ENCODE measurements at places on chromosomes 5 and 9. TPM values are rescaled to one million over a fixed set of nuclear protein-coding genes. Genes with fewer than 3 reads are reported as not detected.
A peak's percentile ranks its signal among the peaks of the same experiment; 100 is the strongest.

DNA sequence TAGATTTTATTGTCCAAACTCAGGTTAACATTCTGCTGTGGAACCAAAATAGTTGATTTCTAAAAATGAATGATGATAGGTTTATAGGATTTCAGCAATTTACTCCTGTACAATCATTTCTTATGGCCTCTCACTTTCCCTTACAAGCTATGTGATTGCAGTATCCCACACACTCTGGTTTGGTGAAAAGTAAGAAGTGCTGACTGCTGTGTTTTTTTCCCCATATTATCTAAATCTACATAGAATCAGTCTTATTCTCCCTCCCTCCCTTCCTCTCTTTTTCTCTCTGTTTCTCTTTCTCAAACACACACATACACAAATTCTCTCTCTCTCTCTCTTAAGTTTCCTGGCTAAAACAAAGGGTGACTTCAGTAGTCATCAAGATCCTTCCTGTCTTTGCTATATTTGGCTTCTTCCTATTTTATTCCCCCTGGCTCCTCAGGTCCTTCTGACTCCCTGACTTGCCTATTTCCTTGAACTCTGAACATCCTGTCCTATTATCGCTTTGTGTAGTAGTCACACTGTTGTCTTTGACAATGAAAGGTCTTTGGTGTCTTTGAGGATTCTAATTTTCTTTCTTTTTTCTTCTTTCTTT, 55.9 kb upstream of the HAPLN1 start:
- no peak for DNase-seq
- no peaks in the 10 kb centered on the region for H3K4me1 ChIP-seq
- no peak overlapping the region for H3K4me3 ChIP-seq
- H3K36me3 ChIP-seq, result no peaks in the 10 kb centered on the region
- H3K27me3 ChIP-seq, result no peaks in the 10 kb centered on the region

- no peak for DNase-seq
- H3K27ac ChIP-seq, result no peak overlapping the region
- no peaks in the 10 kb centered on the region for H3K27me3 ChIP-seq
- no peaks in the 10 kb centered on the region for H3K36me3 ChIP-seq
Observed at GRCh38 chr9:3138231-3139229, 294.6 kb upstream of the PUM3 start.

GRCh38 chr5:111680737-111681413, 76.1 kb downstream of the NREP start:
- no peak overlapping the region for H3K4me3 ChIP-seq
- H3K36me3 ChIP-seq, result no peaks in the 10 kb centered on the region
- H3K27ac ChIP-seq, result peak overlapping the region; percentile 56
- H3K27me3 ChIP-seq, result no peaks in the 10 kb centered on the region

- no peak for DNase-seq
- no peaks in the 10 kb centered on the region for H3K36me3 ChIP-seq
- no peaks in the 10 kb centered on the region for H3K4me1 ChIP-seq
- no peak overlapping the region for H3K4me3 ChIP-seq
- H3K27me3 ChIP-seq, result no peaks in the 10 kb centered on the region
- H3K27ac ChIP-seq, result no peak overlapping the region
Observed at GRCh38 chr5:8641786-8642505, 773.0 kb downstream of the MTRR start.

- no peaks in the 10 kb centered on the region for H3K4me1 ChIP-seq
- H3K27ac ChIP-seq, result no peak overlapping the region
- H3K27me3 ChIP-seq, result peaks cover 14% of the 10 kb centered on the region
- no peaks in the 10 kb centered on the region for H3K36me3 ChIP-seq
- no peak overlapping the region for H3K4me3 ChIP-seq
Observed at GRCh38 chr5:77867194-77867691, 91.1 kb upstream of the TBCA start.

GRCh38 chr9:92961627-92962302, 14.4 kb downstream of the FGD3 start:
- H3K4me1 ChIP-seq, result no peaks in the 10 kb centered on the region
- DNase-seq, result no peak
- H3K27me3 ChIP-seq, result no peaks in the 10 kb centered on the region

- no peak overlapping the region for H3K4me3 ChIP-seq
- H3K36me3 ChIP-seq, result peaks cover 99% of the 10 kb centered on the region
- no peaks in the 10 kb centered on the region for H3K27me3 ChIP-seq
- no peaks in the 10 kb centered on the region for H3K4me1 ChIP-seq
- DNase-seq, result no peak
- H3K27ac ChIP-seq, result no peak overlapping the region
Observed at GRCh38 chr5:175520873-175521272, 42.5 kb downstream of the SFXN1 start.

- no peaks in the 10 kb centered on the region for H3K4me1 ChIP-seq
- H3K36me3 ChIP-seq, result no peaks in the 10 kb centered on the region
- no peaks in the 10 kb centered on the region for H3K27me3 ChIP-seq
Observed at GRCh38 chr5:175642998-175643397, 14.9 kb upstream of the HRH2 start.

DNA sequence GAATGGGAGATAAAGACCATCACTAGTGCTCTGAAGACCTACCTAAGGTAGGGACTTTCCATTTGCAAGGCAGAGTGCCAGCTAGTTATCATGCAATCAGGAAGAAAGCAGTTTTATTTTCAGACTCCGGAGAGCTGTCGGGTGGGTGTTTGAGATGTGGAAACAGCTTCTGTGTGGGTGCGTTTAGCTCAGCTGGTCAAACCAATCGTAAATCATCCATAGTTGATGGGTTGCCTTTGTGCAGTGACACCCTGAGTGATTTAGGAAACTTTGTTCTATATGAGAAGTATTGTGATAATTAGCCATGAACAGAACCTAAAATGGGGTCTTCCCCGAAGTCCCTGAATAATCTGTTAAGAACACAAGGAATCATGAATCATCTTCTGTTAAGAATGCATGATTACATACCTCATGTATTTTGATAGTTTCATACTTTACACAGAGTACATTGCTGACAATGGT, 284.3 kb downstream of the ARHGAP26 start:
- H3K4me3 ChIP-seq, result no peak overlapping the region
- no peaks in the 10 kb centered on the region for H3K27me3 ChIP-seq
- H3K36me3 ChIP-seq, result no peaks in the 10 kb centered on the region

DNA sequence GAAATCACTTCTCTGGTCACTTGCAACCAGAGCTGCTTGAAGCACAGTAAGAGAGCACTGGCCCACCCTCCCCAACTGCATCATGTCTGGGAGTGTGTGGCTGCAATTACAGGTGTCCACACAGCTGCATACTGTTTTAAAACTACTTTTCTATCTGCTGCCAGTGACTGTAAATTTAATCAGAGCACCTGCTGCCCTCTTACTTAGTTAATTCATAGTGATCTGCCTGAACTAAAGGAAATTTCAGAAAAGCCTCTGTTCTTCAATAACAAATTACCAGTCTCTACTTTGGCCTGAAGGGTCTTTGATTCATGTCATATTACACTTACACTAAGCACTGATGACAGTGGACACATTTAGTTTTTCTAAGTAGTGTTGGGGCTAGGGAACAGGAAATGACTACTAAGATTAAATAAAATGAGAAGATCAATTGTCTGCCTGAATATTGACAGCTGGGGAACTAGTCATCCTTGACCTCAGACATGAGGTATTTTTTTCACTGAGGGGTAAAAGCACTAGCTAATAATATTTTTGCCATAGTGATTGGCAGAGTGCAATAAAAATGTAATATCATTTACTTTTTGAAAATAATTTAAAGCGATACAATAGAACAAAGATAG, 788.9 kb upstream of the GRAMD2B start:
- H3K27ac ChIP-seq, result no peak overlapping the region
- H3K4me3 ChIP-seq, result no peak overlapping the region
- no peaks in the 10 kb centered on the region for H3K27me3 ChIP-seq
- H3K36me3 ChIP-seq, result no peaks in the 10 kb centered on the region
- DNase-seq, result no peak
- no peaks in the 10 kb centered on the region for H3K4me1 ChIP-seq

- peak within 1 kb of the TSS; percentile 40 for H3K27ac ChIP-seq
- H3K4me3 ChIP-seq, result peak within 1 kb of the TSS; percentile 52
- no peak for DNase-seq
- peaks cover 5% of the 10 kb centered on the region for H3K4me1 ChIP-seq
- no peaks in the 10 kb centered on the region for H3K36me3 ChIP-seq
- H3K27me3 ChIP-seq, result no peaks in the 10 kb centered on the region
Observed at GRCh38 chr9:110579034-110579861, at the start of gene SVEP1. TSS of gene SVEP1 (minus strand) at chr9:110579741. CDS start at chr9:110579543, 198 bp downstream.

DNA sequence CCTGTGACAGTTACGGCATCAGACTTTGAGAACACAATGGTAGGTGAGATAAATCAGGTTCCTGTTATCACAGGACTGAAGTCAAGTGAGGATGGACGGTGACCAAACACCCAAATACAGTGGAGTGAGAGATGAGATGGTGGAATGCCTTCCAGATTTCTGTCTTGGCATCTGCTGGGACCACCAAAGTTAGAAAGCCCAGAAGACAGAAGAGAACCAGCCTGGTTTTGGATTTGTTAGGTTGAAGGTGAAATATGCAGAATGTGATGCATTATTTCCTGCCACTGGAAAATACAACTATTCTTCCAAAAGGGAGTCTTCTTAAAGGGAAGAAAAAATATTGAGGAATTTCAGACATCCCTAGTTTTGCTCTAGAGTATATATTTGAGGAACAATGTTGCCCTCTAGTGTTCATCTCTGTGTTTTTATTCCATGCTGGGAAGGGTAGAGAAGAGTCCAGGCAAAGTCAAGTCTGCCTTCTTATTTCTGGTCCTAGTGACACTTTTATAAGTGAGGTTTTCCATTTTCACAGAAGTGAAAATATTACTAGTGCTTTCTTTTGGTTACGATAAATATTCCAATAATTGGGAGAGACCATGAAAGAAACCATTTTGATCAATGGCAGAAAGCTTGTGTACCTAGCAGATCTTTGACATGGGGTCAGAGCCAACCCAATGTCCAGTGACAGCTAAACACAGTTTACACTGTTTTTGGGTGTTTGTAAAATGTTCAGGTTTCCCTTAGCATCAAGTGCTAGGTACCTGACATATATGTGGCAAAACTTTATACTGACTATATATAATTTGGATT, 142.3 kb upstream of the ANKH start:
- H3K4me3 ChIP-seq, result no peak overlapping the region
- H3K4me1 ChIP-seq, result no peaks in the 10 kb centered on the region
- DNase-seq, result no peak
- H3K27ac ChIP-seq, result no peak overlapping the region
- H3K36me3 ChIP-seq, result no peaks in the 10 kb centered on the region
- H3K27me3 ChIP-seq, result no peaks in the 10 kb centered on the region

DNA sequence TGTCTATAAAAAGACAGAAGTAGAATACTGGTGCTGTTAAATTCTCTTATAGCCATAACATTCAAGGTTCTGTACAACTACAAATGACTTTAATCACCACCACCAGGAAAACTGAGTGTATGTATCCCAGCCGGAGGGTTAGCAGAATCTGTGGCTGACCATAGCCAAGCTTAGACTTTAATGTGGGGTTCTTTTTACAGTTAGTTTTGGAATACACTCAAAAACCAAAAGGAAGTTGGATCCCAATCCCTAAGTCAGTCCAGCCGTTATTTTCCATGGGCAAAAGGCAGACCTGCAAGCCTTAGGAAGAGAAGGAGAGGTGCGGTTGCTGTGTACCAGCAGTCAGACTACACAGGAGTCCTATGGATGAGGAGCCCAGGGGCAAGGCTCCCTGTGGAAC, 179.8 kb downstream of the ENC1 start:
- no peak overlapping the region for H3K27ac ChIP-seq
- H3K4me1 ChIP-seq, result no peaks in the 10 kb centered on the region
- H3K36me3 ChIP-seq, result no peaks in the 10 kb centered on the region
- no peak for DNase-seq

GRCh38 chr5:174409971-174410370, 314.4 kb upstream of the MSX2 start:
- no peak overlapping the region for H3K4me3 ChIP-seq
- no peaks in the 10 kb centered on the region for H3K36me3 ChIP-seq
- DNase-seq, result no peak
- peaks cover 47% of the 10 kb centered on the region for H3K27me3 ChIP-seq
- H3K4me1 ChIP-seq, result peaks cover 13% of the 10 kb centered on the region

DNA sequence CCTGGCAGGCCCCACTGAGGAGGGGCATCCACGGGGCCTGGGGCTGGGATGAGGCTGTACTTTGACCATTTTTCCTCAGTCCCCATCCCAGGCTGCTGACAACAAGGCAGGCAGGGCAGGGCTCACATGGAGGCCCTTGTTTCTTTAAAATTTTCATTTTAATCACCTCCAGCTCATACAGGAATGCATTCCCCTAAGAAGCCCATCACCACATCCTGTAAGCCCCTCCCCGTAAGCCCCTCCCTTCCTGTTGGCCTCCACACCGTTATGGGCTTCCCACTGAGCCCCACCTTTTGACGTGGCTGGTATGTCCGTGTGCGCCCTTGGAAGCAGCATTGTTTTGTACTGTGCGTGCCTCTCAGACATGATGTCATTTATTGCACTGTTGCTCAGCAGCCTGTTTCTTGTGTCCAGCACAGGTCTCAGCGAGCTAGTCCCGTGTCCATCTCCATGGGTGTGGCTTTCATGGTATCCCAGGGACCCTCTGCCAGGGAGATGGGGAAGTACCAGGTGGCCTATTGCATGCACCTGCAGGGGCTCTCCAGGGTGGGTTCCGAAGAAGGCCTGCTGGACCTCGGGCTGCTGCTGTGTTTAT, 22.4 kb downstream of the PHF2 start:
- H3K4me3 ChIP-seq, result no peak overlapping the region
- H3K4me1 ChIP-seq, result peaks cover 41% of the 10 kb centered on the region
- no peaks in the 10 kb centered on the region for H3K36me3 ChIP-seq
- no peaks in the 10 kb centered on the region for H3K27me3 ChIP-seq

DNA sequence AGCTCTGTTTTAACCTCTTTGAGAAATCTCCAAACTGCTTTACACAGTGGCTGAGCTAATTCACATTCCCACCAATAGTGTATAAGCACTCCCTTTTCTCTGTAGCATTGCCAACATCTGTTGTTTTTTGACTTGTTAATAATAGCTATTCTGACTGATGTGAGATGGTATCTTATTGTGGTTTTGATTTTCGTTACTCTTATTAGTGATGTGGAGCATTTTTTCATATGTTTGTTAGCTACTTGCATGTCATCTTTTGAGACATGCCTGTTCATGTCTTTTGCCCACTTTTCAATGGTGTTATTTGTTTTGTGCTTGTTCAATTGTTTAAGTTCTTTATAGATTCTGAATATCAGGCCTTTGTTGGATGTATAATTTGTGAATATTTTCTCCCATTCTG, 225.2 kb upstream of the TRPC7 start:
- no peak overlapping the region for H3K4me3 ChIP-seq
- no peaks in the 10 kb centered on the region for H3K27me3 ChIP-seq
- DNase-seq, result no peak
- H3K27ac ChIP-seq, result no peak overlapping the region

Gene TBC1D2
- total RNA-seq, result 39.3 TPM

Gene SLC1A3
- 45.6 TPM for total RNA-seq

Gene FOXD4L3
- 0.31 TPM for total RNA-seq

Gene NUTM2F
- not detected for total RNA-seq

Gene PCDHGB5
- total RNA-seq, result 5.5 TPM

Gene SHROOM1
- total RNA-seq, result 3.5 TPM

Gene ADCY2
- total RNA-seq, result 0.19 TPM

Gene TPD52L3
- total RNA-seq, result not detected
